ENCODE measurements at places on chromosomes 11 and 22. TPM values are rescaled to one million over a fixed set of nuclear protein-coding genes. Genes with fewer than 3 reads are reported as not detected.

The OR52N4 gene
- not detected for total RNA-seq

The SCUBE2 gene
- total RNA-seq = 1.1 TPM

The GP1BB gene
- total RNA-seq = 50.2 TPM

The CCDC15 gene
- total RNA-seq = not detected

The XBP1 gene
- total RNA-seq = 158 TPM

The BTG4 gene
- not detected for total RNA-seq

The ZBTB16 gene
- 344 TPM for total RNA-seq

The SEPTIN3 gene
- total RNA-seq = not detected

The LSP1 gene
- total RNA-seq = 41.9 TPM

The SLC5A4 gene
- total RNA-seq = 1.6 TPM

The FAM111B gene
- not detected for total RNA-seq

The SHISA8 gene
- total RNA-seq = not detected

The GVQW3 gene
- total RNA-seq = not detected

The TUB gene
- 12.9 TPM for total RNA-seq

The HEPN1 gene
- not detected for total RNA-seq

The MISFA gene
- not detected for total RNA-seq

The OR6A2 gene
- total RNA-seq = not detected

The UPK3A gene
- not detected for total RNA-seq

The POLR2F gene
- total RNA-seq = 204 TPM

The OR8D1 gene
- not detected for total RNA-seq

The TREH gene
- total RNA-seq = not detected

The FREY1 gene
- total RNA-seq = not detected

The GLB1L2 gene
- total RNA-seq = 1.7 TPM

The ESAM gene
- 257 TPM for total RNA-seq

The DNAL4 gene
- 18.0 TPM for total RNA-seq

The TYMP gene
- 150 TPM for total RNA-seq

The RAB38 gene
- not detected for total RNA-seq

The TMEM218 gene
- total RNA-seq = 0.64 TPM

The OR5B21 gene
- not detected for total RNA-seq

The IFITM10 gene
- 2.9 TPM for total RNA-seq

The OR2AT4 gene
- not detected for total RNA-seq

The UBASH3B gene
- total RNA-seq = 8.5 TPM

The CD3D gene
- total RNA-seq = not detected

The CAVIN3 gene
- 596 TPM for total RNA-seq

The ST14 gene
- 5.4 TPM for total RNA-seq

The SAA4 gene
- total RNA-seq = not detected

The CASP4 gene
- total RNA-seq = 56.6 TPM

The OR52A1 gene
- not detected for total RNA-seq

The C1QTNF5 gene
- total RNA-seq = 95.8 TPM

The IGLL5 gene
- total RNA-seq = 2.3 TPM

The E2F8 gene
- total RNA-seq = 0.96 TPM

The OSBP2 gene
- total RNA-seq = 0.53 TPM

The JAML gene
- total RNA-seq = not detected
